Skin of body (tissue), 3 donors: ENCODE measurements at places on chromosomes 3 and 15.

- DNase-seq = no peak
Measured at GRCh38 chr3:139944256-139944910, 9.4 kb downstream of the CLSTN2 start.

GRCh38 chr15:60916032-60916678 is 312.9 kb downstream of the RORA start:
- DNase-seq = no peak

- DNase-seq = peak; percentile 5
Measured at GRCh38 chr15:86162172-86162591, 82.5 kb downstream of the AGBL1 start.

DNA sequence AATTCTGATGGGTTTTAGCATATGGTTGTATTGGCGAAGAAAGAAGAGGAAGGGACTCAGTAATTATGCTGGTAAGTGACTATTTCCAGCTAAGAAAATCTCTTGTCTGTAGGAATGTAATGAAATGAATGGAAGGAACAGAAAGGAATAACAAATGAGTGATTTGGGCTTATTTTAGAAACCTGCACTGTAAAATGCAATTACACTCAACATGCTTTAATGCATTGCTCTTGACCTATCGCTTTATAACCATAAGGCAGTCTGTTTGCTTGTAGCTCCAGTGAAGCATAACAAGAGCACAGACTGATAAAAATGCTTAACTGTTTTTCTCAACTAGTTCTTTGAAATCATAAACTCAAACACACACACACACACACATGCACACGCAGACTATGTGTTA is 549.0 kb downstream of the ROBO2 start:
- no peak for DNase-seq

- no peak for DNase-seq
Measured at GRCh38 chr3:107216711-107217110, 160.5 kb upstream of the CCDC54 start.

DNA sequence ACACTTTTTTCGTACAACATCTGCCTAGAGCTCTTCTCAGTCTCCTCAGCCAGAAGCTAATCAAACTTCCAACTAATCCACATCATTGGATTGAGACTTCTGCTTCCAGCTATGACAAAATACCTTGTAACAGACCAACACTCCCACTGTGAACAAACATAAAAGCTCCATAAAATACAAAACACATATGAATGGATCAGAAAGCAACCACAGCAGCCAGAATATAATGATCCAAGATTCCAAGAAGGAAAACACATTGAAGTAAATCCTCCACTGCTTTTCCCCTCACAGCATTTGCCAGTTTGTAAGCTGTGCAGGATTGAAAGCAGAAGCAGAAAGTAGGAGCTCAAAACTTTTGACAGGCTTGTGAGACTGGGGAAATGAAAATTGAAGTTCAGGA is 863.2 kb downstream of the TUSC7 start:
- DNase-seq = peak; percentile 38

DNA sequence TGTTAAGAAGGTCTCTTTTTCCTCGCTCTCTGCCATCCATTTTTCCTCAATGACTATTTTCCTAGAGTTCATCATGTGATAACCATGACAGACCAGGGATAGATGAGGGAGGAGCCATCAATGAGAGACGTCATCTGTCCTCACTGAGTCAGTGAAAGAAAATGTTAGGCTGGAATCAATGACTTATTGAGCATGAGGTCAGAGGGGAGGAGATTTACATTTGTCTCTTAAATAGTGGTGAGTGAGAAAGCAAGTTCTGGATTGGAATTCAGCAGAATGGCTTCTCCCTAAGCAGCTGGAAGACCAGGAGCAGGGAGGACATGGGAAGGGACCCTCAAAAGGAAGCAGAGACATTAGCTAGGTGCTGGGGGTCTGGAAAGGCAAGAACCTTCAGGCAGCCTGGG is 28.2 kb upstream of the USP3 start:
- peak; percentile 92 for DNase-seq

- DNase-seq = no peak
Measured at GRCh38 chr3:75061806-75062205, 447.3 kb upstream of the CNTN3 start.

- DNase-seq = no peak
Measured at GRCh38 chr3:154015307-154015706, 105.9 kb upstream of the ARHGEF26 start.

DNA sequence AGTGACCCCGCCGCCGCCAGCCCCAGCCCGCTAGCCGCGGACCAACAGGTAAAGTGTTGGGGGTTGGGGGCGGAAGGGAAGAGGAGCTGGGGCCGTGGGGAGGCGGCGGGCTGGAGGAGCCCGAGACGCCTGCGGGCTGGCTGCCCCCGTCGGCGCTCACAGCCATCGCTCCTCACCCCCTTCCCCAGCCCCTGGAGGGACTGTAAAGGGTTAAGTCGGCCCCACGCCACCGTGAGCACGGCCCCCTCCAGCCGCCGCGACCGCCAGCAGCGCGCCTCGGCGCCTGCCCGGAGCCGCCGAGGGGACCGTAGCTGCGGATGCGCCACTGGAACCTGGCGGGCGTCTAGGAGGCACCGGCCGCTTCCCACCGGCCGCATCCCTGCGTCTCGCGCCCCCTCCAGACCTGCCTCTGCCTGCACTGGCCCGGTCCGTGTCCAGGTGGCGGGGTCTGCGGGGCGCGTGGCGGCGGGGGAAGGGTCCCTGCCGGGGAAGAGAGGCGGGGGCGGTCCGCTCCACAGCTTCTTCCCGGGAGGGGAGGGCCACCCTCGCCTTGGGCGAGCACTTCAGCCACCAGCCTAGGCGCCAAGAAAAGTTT is 522 bp downstream of the MED12L start:
- DNase-seq = no peak

DNA sequence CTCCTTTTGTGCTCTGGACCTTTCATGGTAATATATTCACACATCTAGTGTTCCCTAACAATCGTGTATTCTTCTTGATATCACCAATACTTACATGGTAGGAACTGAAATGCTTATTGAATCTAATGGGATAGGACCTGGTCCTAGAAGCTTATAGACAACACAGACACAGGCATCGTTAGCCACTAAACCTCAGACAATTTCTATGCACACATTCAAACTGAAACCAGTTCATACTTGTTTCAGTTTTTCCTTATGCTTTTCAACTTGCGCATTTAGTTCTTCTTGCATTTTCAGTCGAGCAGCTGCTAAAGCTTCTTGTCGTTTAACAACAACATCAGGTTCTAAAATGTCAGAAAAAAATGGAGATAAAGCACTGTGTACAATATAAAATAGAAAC is 2.3 kb downstream of the SELENOS start:
- DNase-seq = no peak

- DNase-seq = no peak
Measured at GRCh38 chr3:122006267-122006666, 15.8 kb downstream of the ILDR1 start.

DNA sequence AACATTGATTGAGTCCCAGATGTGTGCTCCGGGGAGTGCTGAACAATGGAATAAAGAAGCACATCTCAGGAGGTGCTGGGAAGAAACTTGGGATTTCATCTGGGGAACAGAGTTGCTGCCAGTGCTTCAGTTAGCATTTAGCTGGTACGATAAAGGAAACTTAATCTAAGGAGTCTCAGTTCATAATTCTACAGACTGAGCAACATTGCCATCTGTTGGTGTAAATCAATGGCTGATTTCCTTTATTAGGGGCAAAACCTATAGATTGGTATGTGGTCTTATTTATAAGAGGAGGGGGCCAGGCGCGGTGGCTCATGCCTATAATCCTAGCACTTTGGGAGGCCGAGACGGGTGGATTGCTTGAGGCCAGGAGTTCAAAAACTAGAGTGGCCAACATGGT is 8.9 kb downstream of the MKRN2OS start:
- no peak for DNase-seq

GRCh38 chr3:12999147-13000140 is 73.8 kb downstream of the IQSEC1 start:
- peak; percentile 25 for DNase-seq

- no peak for DNase-seq
Measured at GRCh38 chr3:42720126-42720525, 17.5 kb upstream of the HHATL start.

GRCh38 chr3:29683018-29683993 is 402.4 kb downstream of the RBMS3 start:
- no peak for DNase-seq

DNA sequence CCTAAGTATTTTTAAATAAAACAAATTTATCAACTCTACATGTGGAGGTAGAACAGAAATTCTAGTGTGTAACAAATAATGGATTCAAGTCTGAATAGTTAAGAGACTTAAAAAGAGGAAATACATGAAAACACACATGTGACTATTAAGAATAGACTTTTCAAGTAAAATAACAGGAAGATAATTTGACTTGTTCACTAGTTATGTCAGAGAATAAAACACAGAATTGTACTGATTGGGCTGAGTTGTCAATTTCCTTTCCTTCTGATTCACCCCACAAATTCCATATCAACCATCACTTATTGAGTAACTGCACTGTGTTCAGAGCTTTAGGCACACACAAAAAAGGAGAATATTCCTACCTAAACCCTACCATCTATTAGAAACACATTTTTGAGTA is 557.2 kb downstream of the TUSC7 start:
- DNase-seq = no peak
